ENCODE measurements at places on chromosomes 6 and 20.

- DNase-seq = no peak
Measured at GRCh38 chr20:15111654-15112053, 774.2 kb upstream of the FLRT3 start.

- DNase-seq = no peak
Measured at GRCh38 chr6:159117563-159117962, 51.6 kb upstream of the FNDC1 start.

- DNase-seq = no peak
Measured at GRCh38 chr20:50285376-50286173, 94.9 kb downstream of the CEBPB start.

DNA sequence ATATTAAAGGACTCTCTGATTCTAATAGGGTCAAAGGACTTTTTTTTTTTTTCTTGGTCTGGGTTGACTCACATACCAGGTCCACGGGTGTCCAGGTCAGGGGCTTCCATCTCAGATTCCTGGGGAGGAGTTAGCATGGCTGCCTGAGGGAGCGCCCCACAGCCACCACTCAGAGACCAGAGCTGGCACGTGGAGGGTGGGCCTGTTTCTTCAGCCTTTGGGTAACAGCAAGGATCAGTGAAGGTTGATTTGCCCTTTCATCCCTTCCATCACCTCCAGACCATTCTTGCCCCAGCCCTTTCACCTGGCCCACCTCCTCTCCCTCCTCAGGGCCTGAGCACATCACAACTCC, 5.9 kb upstream of the GPSM3 start:
- no peak for DNase-seq

GRCh38 chr6:156525541-156525940, 251.6 kb upstream of the ARID1B start:
- DNase-seq = no peak

Data from activated CD8-positive, alpha-beta memory T cell treated with anti-CD3 and anti-CD28 coated beads for 1 hour (primary cell).